ENCODE measurements at places on chromosomes 3 and 15. TPM values are rescaled to one million over a fixed set of nuclear protein-coding genes. Genes with fewer than 3 reads are reported as not detected.
A peak's percentile ranks its signal among the peaks of the same experiment; 100 is the strongest.

GRCh38 chr3:3753416-3753815, 45.8 kb upstream of the LRRN1 start:
- no peak for DNase-seq

GRCh38 chr15:88791637-88792036, 11.6 kb upstream of the ACAN start:
- DNase-seq: no peak

DNA sequence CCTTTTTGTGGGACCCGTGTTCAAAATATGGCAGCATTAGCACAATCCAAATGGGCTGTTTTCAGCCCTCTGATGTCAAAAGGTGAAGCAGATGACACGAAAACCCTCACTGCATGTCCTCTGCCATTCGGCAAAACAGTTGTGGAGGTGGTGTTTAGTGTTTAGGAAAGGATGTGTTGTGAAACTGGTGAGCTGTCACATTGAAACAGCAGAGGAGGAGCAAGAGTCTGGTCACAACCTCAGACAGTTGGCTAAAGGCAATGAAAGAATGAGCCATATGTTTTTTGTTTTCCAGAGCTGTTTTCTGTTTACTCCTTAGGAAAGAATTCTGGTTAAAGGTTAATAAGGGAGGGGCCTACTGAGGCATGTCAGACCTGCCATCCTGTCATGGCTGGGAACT, 140.7 kb downstream of the VPS8 start:
- DNase-seq: no peak

DNA sequence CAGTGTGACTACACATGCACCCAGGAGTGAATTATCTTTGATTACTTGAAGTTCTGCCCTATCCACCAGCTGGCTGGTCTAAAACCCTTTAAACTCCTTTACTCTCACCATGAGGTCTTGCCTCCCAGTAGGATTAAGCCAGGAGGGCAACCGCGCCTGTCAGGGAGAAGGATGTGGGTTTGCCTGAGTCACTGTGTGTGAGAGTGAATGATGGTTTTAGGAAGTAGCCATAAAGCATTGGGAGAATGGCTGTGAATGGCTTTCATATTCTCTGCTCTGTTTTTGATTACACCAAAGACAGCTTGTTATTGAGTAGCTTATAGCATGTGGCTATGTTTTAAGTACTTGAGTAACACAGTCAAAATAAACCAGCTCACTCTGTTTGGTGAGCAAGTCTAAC, 637.7 kb upstream of the TBL1XR1 start:
- DNase-seq: no peak

GRCh38 chr3:9028134-9028533, 64.9 kb upstream of the RAD18 start:
- DNase-seq: peak; percentile 92

- DNase-seq: no peak
These were observed 37.5 kb downstream of the NBEAL2 start for GRCh38 chr3:47016934-47017435.

- DNase-seq: no peak
These were observed 54.2 kb upstream of the RGMA start for GRCh38 chr15:93143186-93143585.

GRCh38 chr3:195075199-195075940, 195.6 kb downstream of the XXYLT1 start:
- DNase-seq: no peak

DNA sequence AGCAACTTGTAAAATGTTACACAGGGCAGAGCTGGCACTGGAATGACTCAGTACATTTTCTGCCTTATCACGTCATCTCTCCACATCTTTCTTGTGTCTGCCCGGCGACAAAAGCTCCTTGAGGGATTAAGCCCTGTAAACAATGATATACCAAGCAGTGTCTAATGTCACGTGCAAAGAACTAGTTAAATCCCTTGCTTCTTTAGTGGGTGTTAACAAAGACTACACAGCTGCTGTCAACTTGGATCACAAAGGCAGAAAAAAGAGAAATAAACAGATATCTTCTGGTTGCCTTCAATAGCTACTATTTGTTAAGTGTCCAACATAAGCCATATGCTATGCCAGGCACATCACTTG, 48.1 kb upstream of the FRMD4B start:
- no peak for DNase-seq

GRCh38 chr3:72549761-72550581, 298.3 kb downstream of the SHQ1 start:
- no peak for DNase-seq

- DNase-seq: no peak
These were observed 49.4 kb downstream of the DPH6 start for GRCh38 chr15:35496585-35496984.

GRCh38 chr3:171348121-171348520, 112.1 kb downstream of the TNIK start:
- no peak for DNase-seq

- no peak for DNase-seq
These were observed 51.5 kb downstream of the TJP1 start for GRCh38 chr15:29770796-29771195.

GRCh38 chr15:71494563-71495397, 315.6 kb upstream of the NR2E3 start:
- no peak for DNase-seq

DNA sequence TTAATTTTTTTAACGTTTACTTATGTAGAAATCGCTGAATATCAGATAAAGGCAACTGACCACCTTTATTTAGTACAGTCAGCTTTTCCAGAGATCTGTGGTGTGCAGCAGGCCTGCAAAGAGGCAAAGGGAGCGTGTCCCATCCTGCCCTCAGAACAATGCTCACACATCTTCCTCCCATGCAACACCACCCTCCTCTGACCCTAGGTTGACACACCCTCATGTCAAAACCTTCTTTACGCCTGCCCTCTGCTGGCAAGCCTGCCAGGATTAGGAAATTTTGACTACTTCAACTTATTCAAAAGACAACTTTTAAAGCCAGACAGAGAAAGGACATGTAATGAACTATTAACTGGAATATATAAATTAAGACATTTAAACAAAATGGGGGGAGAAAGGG, 513.7 kb downstream of the FOXP1 start:
- DNase-seq: peak; percentile 56

- DNase-seq: no peak
These were observed 14.2 kb upstream of the ST6GAL1 start for GRCh38 chr3:186915806-186916796.

DNA sequence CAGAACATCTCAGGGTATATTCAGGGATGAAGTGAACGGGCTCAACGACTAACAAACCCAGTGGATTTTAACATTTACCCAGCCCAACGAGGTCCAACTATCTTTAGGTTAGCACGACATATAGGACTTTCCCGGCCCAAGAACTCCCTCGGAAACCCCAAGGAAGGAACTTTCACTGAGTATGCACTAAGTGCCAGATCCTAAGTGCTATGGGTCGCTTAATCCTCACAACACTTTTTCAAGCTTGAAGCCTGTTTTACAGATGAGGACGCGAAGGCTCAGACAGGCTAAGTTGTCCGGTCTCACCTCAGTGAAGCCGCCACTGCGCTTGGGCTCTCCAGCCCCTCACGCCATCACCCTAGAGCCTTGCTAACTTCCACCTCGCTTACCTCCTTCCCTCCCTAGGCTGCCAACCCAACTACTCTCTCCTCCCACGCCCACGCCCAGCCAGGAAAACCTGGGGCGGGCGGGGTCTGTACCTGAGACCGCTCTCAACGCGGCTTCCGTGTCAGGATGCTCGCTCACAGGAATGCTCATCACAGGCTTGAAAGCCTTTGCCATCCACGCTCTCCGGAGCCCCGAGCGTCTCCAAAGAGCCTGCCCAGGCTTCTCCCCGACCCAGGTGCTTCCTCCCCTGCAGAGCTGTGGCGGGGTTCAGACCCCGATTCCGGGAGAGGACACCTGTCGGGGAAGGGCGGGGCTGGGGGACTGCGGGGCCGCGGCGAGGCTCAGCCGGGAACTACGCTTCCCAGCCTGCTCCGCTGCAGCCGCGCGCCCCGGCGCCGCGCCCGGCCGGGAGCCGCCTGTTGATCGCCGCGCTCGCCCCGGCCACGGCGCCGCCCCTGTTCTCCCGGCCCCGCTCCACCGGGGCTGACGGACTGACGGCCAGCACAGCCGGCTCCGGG, at the start of gene TMOD2:
Gene TMOD2 (plus strand): TSS at position 806 of the 905 bp plus-strand sequence. CDS start 14,845 bp downstream, outside the sequence.
- peak; percentile 24 for DNase-seq

DNA sequence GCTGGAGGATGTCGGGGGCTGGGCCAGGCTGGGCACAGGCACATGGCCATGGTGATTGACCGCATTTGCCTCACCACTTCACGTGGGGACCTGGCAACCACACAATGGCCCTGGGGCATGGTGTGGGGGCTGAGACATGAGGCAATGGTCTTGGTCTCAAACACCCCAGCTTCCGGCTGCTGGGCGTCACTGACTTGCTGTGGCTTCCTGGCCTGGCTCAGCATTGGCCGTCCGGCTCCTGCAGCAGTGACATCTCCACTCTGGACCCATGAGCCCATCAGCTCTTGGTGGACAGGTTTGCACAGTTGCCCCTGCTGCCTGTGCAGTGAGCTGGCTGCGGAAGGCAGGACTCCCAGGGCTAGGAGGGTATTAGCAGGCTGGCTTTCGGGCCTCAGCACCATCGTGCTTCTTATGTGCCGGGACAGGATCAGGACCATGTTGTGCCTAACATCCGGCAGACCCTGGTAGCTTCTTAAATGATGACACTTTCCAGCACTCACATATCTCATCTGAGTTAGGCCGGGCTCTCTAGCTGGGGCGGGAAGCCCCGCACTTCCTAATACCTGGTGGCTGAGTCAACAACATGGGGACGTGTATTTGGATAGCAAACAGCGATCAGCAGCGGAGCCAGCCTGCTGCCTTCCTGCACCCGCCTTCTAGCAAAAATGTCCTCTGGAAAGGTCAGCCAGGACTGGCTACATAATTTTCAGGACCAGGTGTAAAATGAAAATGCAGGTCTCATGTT, 34.1 kb downstream of the ZNF710 start:
- DNase-seq: peak; percentile 50

DNA sequence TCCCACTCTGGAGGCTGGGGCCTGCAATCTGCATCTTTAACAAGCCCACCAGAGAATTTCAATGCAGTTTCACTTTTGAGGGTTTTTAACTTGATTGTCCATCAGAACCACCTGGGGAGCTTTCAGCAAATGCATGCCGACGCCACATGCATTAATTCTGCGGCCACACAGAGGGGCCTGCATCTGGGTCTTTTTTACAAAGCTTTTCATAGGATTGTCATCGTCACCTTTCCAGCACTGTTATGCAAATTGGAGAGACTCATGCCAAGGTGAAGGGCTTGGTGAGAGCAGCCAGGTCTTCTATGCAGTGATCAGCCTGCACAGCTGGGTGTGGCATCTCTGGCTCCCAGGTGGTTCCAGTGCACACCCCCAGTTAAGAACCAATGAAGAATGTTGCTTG, 143.0 kb upstream of the CTDSPL start:
- DNase-seq: no peak

GRCh38 chr15:55319537-55320237, 665 bp downstream of the PIGB start:
- no peak for DNase-seq

GRCh38 chr15:67548862-67549651, 6.6 kb downstream of the MAP2K5 start:
- DNase-seq: peak; percentile 20

- no peak for DNase-seq
These were observed 462.2 kb downstream of the GRM7 start for GRCh38 chr3:7322957-7323669.

- no peak for DNase-seq
These were observed 127.8 kb upstream of the SLC7A14 start for GRCh38 chr3:170713653-170714052.

DNA sequence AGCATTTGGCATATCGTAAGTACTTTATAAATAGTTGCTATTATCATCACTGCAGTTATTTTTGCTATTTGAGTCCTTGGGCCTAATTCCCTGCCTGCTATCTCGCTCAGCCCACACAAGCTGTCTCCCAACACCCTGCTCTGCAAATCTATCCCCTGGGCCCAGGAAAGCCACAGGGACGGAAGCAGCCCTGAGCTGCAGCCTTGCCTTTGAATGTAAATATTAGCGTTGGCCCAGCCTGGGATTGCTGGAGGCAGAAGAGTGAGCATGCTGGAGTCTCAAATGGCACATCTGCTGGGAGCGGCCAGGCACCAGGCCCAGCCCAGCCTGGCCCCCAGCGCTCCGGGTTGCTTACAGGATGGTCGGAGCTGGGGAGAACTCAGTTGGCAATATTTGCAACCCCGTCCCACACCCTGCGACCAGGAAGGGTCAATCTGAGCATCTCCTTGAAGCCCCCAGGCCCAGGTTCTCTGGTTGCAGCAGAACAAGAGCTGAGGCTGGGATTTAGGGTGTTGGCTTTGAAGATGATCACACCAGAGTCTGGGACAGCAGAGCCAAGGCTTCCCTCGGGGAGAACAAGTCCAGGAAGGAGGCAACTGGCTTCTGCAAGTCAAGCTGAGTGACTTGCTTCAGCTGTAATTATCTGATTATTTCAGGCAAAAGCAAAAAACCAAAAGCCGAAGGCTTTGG, 529.6 kb downstream of the SHQ1 start:
- peak; percentile 33 for DNase-seq

GRCh38 chr15:84840741-84841429, 23.7 kb downstream of the ALPK3 start:
- DNase-seq: peak; percentile 73

DNA sequence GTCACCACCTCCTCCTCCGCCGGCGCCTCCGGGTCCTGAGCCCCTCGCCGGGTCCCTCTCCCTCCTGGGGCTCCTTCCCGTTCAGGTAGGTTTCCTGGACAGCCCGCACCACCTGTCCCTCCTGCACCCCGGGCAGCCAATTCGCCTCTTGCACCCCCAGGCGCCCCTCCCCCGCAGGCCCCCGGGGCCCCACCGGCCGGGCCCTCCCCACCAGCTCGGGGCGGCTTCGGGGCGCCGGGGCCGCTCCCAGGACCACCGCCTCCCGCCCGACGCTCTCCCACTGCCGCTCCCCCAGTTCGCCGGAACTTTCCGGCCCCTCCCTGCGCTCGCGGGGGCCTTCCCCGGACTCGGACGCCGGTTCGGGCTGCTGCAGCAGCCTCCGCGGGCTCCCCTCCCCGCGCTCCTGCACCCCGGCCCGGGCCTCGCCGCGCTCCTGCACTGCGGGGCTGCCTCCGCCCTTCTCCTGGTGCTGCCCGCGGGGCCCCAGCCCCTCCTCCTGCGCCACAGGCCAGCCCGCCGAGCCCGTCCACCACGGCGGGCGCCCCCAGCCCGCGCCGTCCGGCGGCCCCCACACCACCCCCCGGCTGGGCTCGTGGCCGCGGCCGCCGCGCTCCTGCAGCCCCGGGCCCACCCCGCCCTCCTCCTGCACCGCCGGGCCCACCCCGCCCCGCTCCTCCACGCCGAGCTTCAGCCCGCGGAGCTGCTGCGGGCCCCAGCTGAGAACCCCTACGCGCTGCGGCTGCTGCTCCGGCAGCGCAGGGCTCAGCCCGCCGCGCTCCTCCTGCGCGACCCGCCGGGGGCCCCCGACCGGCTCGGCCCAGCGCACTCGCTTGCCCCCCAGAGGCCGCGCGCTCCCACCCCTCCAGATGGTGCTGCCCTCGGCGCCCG, 587 bp upstream of the TNK2 start:
- peak; percentile 46 for DNase-seq

The SCG5 gene
- not detected for polyA plus RNA-seq

The IL17RD gene
- 1.3 TPM for polyA plus RNA-seq

The ZKSCAN7 gene
- 2.6 TPM for polyA plus RNA-seq

The IL5RA gene
- polyA plus RNA-seq: 0.07 TPM

The LMOD3 gene
- 28.6 TPM for polyA plus RNA-seq

The BBX gene
- polyA plus RNA-seq: 10.3 TPM

The KCNH8 gene
- 0.07 TPM for polyA plus RNA-seq

The KIAA1143 gene
- polyA plus RNA-seq: 9.9 TPM

The WDR73 gene
- polyA plus RNA-seq: 18.4 TPM

The FBXO40 gene
- polyA plus RNA-seq: 38.1 TPM

The CFAP91 gene
- polyA plus RNA-seq: 1.6 TPM

The RASSF1 gene
- polyA plus RNA-seq: 22.1 TPM

The C3orf49 gene
- polyA plus RNA-seq: not detected

The COL6A6 gene
- polyA plus RNA-seq: 1.1 TPM

The EBLN2 gene
- 0.28 TPM for polyA plus RNA-seq

The GOLGA8G gene
- polyA plus RNA-seq: not detected

The MED12L gene
- 0.03 TPM for polyA plus RNA-seq

The ANKUB1 gene
- polyA plus RNA-seq: not detected

The ZNF717 gene
- 6.6 TPM for polyA plus RNA-seq
